ENCODE measurements at places on chromosomes 1 and 21.

GRCh38 chr1:66274634-66275033, 259.3 kb upstream of the SGIP1 start:
- DNase-seq = no peak

DNA sequence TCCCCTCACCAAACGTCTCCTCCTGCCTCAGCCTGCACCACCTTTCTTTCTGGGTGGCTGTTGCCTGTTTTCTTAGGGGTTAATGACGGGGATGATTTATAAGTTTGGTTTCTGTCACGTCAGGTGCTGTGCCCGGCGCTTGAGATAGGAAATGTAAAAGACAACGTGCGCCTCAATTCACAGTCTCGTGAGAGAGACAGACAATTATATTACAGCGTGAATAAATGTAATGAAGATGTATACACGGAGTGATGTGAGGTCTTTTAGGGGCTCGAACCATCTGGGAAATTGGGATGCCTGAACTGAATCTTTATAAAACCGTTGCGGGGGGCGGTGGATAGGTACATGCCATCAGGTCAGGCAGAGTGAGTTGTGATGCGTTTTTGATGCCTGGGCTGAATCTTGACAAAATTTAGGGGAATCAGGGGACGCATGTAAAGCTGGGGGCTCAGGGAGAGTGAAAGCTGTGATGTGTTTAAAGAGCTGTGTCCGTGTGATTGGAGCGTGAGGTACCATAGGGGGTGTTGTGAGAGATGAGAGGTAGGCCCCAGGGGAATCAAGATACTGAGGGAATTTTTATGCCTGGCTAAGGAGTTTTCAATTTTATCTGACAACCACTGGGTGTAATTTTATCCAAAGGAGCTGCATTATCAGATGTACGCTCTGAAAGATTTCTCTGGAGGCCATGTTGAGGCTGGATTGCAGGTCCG, 831 bp downstream of the TIPRL start:
- peak; percentile 67 for DNase-seq

DNA sequence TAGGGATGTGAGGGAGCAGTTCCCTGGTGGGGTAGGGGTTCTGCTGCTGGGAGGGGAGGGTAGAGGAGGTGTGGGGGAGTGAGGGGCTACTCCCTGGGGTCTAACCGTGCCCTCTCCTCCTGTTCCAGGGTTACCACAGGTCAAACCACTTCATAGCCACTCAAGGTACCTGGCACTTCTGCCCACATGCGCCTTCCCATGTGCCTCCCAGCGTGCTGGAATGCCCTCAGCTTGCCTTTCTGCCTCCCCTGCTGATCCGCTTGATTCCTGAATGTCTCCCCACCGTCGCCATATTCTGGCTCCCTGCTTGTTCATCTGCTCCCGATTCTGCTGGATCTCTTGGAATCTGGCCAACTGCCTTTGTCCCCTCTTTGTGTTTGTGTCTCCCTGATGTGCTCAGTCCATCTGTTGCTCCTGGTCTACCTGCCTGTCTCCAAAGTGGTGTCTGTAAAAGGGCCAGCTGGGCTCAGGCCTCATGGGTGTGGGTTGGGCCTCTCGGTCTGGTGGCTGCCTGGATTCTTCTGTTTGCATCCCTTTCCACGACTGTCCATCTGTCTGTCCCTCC, 74.4 kb downstream of the PTPRU start:
- no peak for DNase-seq

- no peak for DNase-seq
These were observed 3.2 kb upstream of the NADK start for GRCh38 chr1:1781526-1781903.

DNA sequence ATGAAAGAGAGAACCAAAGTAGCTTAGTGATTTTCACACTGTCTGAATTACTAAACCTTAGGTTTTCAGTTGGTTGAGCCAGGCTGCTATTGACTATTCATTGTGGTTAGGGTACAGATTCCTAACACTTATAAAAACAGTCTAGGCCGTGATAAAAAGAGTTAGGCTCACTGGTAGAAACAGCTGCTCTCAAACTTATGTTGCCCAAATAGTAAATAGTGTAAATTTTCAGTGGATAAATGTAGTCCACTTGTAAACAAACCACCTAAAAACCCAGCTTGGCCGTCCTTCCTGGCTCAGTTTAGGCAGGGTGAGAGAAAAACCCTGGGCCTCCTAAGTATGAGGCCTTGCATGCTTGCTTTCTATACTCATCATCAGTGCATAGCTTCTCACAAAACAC, 34.9 kb downstream of the ARID1A start:
- no peak for DNase-seq

DNA sequence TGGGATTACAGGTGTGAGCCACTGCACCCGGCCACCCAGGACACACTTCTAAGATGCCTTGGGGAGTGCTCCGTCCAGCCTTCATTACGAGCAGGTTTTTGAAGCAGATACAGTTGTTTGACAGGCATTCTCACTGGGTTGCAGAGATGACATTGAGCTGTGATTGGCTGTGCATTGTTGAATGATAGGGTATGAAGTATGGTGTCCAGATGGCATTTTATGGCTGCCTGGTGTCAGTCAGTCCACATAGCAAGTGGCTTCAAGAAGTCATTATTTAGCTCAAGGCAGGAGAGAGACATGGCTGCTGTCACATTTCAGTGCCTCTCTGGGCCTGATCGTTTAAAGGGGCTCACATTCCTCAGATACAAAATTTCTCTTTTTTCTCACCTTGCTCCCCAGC, 14.8 kb upstream of the PADI2 start:
- no peak for DNase-seq

DNA sequence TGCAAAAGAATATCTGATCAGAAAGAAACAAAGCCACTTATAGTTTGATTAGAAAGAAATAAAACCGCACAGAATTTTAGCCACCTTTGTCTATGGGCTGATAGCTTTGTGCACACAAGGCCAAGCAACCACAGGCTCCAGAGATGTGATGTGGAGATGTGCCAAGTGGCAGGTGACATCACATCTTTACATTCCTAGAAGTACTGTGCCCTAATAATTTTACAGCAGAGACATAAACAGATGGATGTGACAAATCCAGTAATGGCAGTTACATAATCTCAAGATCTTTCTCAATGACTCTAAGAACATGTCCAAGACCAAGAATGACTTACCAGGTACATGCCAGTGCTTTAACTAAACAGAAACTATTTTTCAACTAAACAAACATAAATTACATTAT, 159.5 kb downstream of the LTN1 start:
- DNase-seq = peak; percentile 41

GRCh38 chr21:38649120-38649519, 150.8 kb upstream of the ERG start:
- DNase-seq = no peak

GRCh38 chr1:32897082-32898049, 3.8 kb downstream of the TMEM54 start:
- DNase-seq = no peak

DNA sequence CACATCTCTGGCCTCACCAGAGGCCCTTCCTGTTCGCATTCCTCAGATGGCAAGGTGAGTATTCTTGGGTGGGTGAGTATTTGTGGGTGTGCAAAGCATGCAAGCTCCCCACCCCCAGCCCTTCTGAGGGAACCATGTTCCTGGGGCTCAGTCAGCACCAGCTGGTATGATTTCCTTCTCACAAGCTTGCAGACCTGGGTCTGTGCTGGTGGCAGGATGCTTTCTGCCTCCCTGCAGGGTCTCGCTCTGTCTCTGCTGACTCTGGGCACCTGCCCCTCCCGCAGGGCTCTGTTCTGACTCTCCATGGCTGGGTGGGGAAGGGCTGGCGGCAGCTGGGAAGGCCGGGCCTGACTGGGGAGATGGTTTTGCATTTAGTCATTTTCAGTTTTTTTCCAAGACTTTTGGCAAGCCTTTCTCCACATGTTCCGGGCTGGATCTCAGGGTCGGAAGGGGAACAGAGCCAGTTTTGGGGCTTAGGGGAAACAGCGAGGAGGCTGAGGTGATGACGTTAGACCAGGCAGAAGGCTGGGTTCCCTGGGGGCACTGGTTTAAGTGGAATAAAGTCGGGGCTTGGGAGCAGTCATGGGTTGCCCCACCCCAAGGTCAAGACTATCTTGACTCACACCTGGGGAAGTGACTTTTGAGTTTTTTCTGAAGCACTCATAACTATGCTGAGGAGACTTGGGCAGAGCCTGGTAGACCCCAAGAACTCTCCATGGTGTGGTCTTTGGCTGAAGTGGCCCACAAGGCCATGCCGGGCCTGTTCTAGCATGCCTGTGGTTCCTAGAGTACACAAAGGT, 6.2 kb downstream of the RASSF5 start:
- DNase-seq = no peak

DNA sequence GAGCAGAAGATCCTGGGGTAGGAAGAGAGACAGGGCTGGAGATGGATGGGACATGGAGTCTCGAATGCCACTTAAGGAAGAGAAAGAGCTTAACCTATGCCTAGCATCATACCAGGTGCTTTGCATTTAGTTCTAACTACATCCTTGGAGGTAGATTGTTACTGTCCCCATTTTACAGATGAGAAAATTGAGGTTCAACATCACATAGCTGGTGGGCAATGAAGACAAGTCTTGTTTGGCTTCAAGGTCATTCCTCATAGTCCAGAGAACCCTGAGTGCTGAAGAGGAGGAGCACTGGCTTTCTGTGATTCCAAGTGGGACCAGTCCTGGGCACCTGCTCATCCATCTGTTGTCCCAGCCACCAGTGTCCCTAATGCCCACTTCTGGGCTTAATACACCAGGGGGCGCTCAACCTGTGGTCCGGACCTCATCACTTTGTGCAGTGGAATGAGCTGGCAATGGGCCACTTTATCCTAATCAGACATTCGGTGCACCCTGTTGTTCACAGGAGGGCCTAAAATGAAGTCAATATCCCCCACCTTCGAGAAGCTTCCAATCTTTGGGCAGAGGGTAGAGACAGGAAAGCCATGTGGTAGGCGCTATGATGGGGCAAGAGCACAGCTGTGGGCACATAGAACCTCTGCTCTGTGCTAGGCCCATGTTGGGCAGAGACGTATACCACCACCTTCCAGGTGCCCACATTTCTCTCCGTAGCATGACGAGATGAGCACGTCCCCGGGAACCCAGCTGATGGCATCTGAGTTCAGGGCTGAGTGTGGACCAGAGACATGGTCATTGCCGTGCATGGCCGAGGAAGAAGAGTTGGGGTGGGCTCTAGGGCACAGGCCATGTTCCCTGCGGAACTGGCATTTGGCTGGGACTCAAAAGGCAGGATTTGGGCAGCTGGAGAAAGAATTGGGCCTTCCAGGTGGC, 9.2 kb downstream of the RPS6KA1 start:
- peak; percentile 89 for DNase-seq

DNA sequence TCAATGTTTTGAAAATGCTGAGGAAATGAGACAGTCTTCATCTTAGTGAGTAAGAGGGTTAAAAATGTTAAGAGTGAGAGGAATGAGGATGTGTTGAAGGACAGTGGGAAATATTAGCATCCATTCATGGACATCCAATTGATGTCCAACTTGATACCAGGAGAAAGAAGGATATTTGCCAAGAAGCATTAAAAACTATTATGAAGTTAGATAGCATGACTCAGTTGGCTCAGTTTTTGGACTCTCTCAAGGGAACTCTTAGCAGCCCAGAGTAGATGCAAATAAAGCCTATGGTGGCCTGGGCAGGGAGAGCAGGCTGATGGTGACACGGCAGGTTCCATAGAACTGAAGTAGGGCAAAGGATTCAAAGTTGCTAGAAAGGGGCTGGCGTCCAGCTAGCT, 171.0 kb downstream of the ZZZ3 start:
- DNase-seq = no peak

GRCh38 chr1:118264343-118264742, 79.3 kb upstream of the SPAG17 start:
- no peak for DNase-seq

GRCh38 chr1:13830616-13831280, 130.8 kb downstream of the PRDM2 start:
- DNase-seq = no peak

- peak; percentile 75 for DNase-seq
These were observed at the start of gene AGPAT3 for GRCh38 chr21:43864962-43865539. Gene AGPAT3 (plus strand): TSS chr21:43865223. CDS start chr21:43959682, 94,459 bp downstream.

DNA sequence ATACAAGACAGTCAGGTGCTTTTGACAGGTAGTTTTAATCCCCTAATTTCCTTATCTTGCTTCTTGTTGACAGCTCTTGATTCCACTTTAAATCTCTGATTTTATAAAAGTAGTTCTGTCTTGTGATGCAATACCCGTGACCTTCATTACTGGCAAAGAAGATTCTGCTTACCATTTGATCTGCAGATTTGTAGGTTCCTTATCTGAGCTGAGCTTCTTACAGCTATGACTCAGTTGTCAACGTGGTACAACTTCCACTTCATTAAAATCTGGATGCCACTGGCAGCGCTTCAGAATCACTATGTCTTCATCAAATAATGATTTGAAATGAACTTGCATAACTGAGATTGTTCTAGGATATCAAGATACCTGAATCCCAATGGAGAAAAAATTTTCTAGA, 543.6 kb upstream of the B3GALT2 start:
- no peak for DNase-seq

- DNase-seq = no peak
These were observed 32.0 kb downstream of the ACTN2 start for GRCh38 chr1:236718328-236718727.

GRCh38 chr1:213291526-213291925, 240.5 kb downstream of the RPS6KC1 start:
- DNase-seq = no peak

DNA sequence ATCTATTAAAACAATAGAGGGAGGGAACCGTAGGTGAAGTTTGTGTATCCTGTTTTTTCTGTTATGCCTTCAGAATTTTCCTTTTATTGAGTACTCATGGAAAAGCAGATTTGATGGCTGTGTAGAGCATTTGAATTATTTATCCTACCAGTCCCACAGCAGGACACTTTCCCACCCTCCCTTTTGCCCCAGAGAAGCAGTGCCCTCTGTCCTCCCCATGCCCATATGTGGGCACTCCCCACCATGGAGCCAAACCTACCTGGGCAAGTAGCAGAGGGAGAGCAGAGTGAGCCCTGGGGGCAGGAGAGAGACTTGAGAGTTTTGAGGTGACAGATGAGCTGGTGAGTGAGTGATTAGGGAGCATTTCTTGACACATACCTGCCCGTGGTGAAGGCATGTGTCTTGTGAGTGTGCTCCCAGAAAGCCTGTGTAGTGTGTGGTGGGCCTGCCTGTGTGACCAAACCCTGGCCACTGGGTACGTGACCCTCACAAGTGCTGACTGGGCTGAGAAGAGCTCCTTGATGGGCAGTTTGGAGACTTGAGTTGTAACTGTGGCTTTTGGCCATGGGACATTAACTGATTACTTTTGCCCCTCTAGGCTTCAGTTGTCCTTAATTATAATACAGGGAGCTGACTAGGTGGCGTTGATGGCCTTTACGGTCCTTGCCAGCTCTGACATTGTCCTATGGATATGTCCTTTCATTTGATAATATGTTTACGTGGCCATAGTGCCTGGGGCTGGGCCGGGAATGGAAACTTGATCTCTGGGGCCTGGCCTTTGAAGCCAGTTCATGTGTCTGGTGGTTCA, 3.6 kb downstream of the PSEN2 start:
- no peak for DNase-seq

DNA sequence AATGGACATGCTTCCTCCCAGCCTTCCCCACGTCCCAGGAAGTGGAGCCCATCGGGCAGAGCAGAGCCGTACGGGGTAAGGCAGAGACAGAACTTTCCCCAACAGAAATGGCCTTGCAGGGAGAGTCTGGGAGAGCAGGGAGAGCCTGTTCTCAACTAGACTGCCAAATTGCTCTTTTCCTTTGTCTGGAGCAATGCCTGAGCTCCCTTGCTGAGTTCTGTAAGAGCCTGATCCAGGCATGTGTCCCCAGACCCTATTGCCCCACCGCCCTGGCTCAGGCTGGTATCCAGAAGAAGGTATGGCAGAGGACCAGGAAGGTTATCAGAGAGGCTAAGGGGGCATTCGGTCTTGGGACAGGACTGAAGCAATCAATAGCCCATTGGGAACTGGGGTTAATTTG, 79.9 kb downstream of the TMEM53 start:
- no peak for DNase-seq

All from Karpas-422 (cell line).